SHP77 (cell line): ENCODE measurements at places on chromosomes 4 and X.

- peak; percentile 22 for DNase-seq
These were observed 344.6 kb upstream of the CTSO start for GRCh38 chr4:156298230-156298629.

DNA sequence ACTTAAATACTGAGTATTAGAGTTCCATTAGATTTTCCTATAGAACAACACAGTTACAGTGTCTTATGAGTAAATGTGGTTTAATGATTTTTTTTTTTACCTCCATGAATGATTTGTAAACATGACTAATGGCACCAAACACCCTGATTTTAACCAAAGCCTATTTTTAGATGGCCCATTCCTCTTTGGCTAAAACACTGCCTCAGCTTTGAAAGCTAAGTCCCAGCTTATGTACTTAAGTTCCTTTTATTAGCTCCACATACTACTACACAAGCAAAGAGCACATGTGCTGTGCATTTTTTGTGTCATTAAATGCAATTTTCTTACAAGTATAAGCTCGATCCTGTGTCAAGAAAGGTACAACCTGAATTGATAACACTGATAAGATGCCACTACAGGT is 575.6 kb upstream of the PITX2 start:
- no peak for DNase-seq

GRCh38 chrX:23246001-23246400 is 88.6 kb upstream of the PTCHD1 start:
- DNase-seq, result no peak

GRCh38 chr4:25937801-25938200 is 23.8 kb downstream of the SMIM20 start:
- no peak for DNase-seq

DNA sequence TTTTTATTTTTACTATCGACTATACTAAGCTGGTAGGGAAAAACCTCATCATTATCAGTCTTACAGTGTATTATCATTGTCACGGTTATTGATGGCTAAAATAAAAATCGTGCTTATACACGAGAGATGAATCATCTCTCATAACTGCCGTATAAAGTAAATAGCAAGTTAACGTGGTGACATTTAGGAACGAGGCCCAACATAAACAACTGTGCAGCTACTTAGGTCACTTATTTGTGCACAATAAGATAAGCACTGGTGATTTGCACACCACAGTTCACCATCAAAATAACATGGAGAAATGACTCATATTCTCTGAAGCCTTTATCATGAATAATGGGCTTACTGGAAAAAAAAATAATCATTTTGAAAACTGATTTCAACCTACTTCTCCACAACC is 482.0 kb upstream of the TENM3 start:
- no peak for DNase-seq

GRCh38 chr4:83381173-83381572 is 46.5 kb upstream of the HPSE start:
- DNase-seq, result no peak

DNA sequence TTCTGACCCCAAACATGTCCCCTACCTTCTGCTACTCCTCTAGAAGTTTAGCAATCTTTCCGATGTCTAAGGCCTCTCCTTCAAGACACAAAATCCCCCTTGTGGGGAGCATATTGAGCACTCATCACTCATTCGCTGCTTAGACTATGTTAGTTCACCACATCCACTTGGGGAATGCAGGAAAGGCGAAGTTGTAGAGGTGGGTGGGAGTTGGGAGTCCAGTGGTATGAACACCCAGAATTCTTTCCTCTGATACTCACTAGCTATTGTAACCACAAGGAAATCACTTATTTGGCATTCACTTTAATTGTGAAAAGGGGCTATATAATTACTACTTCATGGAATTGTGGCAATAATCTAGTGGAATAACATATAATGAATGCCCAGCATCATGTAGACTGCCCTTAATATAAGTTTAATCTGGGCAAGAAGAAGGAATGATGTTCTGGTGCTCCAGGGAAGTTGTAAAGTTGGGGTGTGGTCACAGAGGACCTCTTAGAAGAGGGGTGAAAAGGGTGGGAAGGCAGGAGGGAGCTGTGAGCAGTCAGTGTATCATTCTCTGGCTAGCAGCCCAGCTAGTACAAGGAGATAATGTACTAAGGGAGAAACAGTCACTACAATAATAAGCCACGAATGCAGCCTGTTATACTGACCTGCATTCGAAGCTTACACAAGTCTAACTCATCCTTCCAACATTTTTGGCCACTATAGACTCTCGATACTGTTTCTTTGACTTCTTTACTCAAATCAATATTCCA is 468.2 kb upstream of the DIPK2B start:
- no peak for DNase-seq

DNA sequence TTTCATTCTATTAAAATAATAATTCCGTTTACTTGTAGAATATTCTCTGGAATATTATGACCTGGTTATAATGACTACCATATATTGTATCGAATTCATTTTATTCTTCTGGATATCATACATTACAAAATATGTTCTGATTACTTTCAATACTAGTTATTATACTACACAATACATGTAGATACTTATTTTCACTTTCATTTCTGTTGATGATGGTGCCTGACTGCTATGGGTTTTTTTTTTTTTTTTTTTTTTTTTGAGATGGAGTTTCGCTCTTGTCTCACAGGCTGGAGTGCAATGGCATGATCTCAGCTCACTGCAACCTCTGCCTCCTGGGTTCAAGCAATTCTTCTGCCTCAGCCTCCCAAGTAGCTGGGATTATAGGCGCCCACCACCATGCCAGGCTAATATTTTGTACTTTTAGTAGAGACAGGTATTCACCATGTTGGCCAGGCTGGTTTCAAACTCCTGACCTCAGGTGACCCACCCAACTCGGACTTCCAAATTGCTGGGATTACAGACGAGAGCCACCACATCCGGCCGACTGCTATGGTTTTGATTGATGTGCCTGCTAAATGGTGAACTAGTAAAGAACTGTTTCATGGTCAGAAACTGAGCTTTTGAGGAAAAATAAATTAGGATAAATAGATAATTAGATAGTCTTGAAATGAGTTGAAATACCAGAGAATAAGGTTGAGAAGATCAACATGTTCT is 39.5 kb downstream of the PCDH10 start:
- no peak for DNase-seq

DNA sequence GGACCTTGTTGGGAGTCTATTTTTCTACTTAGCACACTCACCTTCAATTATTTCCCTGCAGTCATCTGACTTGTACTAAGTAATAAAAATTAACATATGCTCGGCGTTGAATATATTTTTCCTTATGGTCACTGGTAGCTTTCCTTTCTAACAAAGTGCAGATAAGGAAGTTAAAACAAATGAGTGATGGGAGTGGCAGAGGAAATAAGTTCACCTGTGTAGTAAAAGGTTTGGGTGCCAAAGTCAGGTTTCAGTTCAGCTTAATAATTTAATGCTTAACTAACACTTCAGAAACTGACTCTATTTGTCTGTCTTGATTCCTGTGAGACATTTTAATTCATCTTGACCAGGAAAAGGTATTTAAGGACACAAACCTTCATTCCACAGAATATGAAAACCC is 184.4 kb downstream of the PCDH7 start:
- DNase-seq, result no peak

- no peak for DNase-seq
These were observed 159.4 kb downstream of the OPHN1 start for GRCh38 chrX:68273887-68274286.

DNA sequence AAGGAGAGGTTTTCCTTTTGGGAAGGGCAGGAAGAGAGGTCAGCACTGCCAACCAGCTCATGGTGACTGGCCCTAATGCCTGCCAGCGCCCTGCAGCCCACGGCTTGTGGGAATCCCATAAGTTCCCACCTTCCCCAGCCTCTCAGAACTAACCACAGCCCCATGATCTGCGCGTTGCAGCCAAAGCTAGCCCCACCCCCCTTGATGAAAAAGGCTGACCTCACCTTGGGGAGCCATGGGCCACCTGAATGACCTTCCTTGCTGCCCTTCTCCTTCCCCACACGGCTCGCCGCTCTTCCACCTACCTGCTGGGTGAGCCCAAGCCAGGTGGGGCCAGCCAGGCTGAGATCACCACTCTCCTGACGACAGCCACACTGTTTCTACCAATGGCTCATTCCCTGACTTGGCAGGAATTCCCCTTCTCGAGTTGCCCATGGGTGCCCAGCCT is 3.9 kb upstream of the ELF4 start:
- no peak for DNase-seq

- no peak for DNase-seq
These were observed 58.4 kb upstream of the TET2 start for GRCh38 chr4:105088110-105088879.

- DNase-seq, result peak; percentile 34
These were observed 1343.8 kb upstream of the IGFBP7 start for GRCh38 chr4:58453956-58454355.

DNA sequence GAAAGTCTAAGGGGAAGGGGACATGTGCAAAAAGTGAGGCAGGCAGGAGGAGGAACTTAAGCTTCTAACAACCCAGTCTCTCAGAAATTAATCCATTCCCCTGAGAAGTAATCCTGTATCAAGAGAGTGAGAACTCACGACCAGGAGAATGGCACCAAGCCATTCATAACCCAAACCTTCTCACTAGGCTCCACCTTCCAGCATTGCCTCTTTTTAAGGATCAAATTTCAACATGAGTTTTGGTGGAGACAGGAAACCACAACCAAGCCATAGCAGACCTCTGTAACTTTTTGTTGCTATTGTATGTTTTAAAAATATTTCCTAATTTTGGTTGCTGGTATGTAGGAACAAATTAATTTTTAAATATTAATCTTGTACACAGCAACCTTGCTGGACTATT is 32.8 kb downstream of the PASD1 start:
- DNase-seq, result no peak

GRCh38 chr4:83255584-83255983 is 29.0 kb downstream of the COQ2 start:
- DNase-seq, result no peak

DNA sequence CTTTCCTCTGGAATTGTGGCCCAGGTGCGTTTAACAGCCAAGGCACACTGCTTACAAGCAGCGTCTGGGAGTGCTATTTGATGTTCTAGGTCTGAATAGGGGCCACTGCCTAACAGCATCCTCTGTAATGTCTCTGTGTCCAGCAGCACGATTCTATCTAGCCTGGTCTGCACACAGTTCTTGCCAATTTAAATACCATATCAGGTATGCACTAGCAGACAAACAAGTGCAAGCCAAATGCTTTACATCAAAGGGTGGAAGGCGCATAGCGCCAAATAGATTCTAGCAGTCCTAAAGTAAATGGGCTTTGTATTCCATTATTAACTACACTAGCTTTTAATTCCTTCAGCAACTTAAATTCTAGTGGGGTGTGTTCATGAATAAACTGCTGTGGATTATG is 15.8 kb upstream of the UGDH start:
- DNase-seq, result no peak

DNA sequence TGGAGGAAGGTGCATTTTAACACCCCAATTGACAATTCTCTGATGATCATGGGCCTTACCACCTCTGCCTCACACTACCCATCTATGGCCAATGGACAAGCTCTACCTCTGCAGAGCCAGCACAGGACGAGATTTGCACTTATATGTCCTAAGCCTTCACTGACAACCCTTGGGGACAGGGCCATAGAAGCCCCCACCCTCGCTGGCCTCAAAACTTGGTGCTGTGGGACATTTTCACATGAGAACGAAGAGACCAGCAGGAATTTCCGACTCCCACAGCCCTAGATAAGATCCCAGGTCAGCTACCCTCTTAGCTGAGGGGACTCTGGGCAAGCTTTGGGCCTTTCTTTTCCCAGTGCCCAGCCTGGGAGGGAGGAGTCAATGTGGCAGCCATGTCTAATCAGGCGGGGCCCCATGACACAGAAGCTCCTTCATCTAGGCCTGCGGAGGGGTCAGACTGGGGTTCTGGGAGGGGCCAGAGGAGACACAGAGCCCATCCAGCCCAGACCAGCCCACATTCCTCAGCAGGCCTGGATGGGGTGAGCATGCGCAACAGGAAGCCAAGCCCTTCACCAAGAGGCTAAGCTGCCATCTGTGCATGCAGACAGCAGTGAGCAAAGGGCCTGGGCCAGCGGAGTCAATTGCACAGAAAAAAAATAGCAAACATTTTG is 12.1 kb downstream of the PJA1 start:
- no peak for DNase-seq

DNA sequence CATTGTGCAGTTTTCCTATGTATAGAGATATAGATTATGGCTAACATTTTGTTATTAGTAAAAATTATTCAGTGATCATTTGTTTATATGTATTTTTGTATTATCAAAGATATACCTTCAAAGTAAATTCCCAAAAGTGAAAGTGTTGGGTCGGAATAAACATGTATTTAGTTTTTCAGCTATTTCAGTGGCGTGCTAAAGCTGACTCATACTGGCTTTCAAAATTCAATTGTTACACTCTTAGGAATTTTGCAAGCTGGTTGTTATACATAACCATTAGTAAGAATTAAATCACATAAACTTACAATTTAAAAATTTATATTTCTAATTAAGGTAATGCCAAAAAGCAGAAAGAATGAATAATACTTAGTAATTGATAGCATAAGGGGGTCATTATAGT is 288.4 kb upstream of the NRK start:
- DNase-seq, result no peak

DNA sequence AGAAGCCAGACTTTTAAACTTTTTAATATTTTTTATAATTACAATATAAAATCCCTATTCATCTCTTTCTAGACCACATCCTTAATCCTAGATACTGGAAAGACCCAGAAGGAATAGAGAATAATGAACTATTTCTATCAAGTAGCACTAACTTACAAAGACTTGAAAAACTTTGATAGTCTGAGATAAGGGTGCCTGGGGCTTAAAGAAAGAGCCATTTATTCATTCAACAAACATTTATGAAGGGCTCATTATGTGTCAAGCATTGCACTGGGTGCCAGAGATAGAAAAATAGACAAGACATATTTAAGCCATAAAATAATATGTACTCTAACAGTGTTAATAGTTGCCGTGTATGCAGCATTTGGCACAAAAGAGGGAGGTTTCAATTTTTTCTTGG is 178.0 kb upstream of the EMCN start:
- no peak for DNase-seq

DNA sequence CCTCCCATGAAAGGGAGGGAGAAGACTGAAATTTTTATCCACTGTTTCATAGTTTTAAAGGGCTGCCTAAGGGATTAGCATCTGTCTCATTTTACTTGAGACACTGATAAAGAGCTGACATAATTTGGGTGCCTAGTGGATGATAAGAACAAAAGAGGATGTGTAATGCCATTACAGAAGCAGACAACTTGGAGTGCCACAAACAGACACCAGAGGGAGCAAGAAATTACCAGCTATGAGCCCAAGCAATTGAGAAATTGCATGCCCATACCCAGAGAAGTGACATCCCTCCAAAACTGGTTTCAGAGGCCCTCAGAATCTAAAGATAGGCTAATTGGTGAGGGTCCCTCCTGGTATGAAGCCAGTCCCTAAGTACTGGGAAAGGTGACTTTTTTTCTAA is 38.5 kb upstream of the POU3F4 start:
- DNase-seq, result peak; percentile 3

DNA sequence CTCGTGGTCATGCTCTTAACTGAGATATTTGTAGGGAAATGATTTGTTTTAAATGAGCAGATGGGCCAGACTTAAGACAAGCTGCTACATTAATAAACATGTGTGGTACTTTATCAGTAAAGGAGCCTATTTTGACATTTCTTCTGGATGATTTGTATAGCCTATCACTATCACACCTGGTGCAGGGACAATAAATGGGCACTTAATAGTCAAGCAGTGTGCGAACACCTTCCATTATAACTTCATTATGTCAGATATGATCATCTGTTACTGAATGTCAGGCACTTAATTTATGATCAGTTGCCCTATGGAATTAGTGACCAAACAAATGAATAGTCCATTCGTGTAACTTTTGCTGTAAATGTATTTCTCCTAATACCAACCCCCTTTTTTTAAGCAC is 628.8 kb downstream of the ADGRL3 start:
- DNase-seq, result no peak

GRCh38 chrX:13275031-13275430 is 44.8 kb downstream of the ATXN3L start:
- DNase-seq, result no peak
